ENCODE measurements at places on chromosomes 4 and X.

GRCh38 chrX:134891652-134892051 lies 99.1 kb upstream of the SMIM10 start:
- DNase-seq = no peak

DNA sequence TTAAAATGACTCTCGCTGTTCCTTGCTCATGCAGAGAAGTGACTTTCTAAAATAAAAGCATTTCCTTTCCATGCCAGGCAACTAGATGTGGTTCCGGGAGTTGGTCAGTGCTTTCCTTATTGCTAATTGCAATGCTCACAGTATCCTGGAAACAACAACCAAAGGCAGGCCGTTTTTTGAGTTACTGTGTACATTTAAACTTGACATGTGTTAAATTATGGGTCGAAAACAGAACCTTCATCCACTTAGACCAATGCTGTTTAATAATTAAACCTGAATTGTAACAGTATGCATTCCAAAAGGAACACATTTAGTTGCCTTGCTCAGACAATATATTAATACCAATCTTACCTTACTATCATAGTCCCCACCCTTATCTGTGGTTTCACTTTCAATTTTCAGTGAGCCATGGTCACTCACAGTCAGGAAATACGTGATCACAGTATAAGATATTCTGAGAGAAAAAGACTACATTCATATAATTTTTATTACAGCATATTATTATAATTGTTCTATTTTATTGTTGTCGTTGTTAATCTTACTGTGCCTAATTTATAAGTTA lies 102.6 kb downstream of the HS6ST2 start:
- no peak for DNase-seq

GRCh38 chr4:123339507-123340380 lies 56.9 kb upstream of the SPRY1 start:
- DNase-seq = no peak

DNA sequence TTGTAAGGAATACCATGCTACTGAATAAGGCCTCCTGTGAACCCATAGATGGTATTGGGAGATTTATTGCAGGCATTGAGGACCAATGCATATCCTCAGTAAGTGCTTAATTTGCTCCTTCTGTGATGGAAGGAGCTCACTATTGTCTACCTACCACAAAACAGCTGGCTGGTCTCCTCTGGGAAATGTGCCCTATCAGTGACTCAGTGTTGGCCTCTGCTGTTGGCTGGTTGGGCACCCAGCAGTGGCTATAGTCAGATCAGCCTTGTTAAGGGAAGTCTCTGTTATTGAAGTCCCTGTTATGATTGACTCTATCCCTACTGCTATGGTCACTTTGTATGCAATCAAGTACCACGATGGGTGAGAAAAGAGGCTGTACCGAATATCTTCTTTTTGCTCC lies 27.5 kb upstream of the OTUD4 start:
- DNase-seq = no peak

- DNase-seq = no peak
Observed at GRCh38 chr4:176981551-176981950, 188.8 kb upstream of the VEGFC start.

Data from HS-5 (cell line).